ENCODE measurements at places on chromosomes 1 and 21.
A peak's percentile ranks its signal among the peaks of the same experiment; 100 is the strongest.

GRCh38 chr1:100731309-100731708, 11.8 kb downstream of the VCAM1 start:
- no peak for DNase-seq

GRCh38 chr1:4267381-4268261, 367.5 kb upstream of the C1orf174 start:
- no peak for DNase-seq

DNA sequence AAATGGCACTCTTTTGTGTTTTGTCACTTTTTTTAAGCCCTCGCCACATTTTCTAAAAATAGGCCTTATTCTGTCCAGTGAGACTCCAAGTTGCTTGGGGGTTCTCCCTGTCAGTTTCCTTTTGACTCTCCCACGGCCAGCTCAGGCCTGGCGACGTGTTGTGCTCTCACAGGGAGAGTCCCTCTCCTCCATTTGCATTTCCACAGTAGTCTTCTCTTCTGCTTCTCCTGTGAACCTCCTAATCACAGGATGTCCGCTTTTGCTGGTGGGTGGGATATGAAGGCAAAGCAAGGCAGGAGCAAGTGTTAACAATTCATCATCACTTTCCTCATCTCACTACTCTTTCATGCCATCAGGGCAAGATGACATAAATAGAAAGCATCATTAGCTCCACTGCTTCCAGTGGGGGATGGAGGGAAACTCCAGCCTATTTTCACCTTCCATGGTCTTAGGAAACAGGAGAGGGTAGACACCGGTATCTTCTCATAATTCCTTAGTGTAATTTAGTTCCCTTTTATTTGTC, 99.8 kb downstream of the INTS7 start:
- no peak for DNase-seq

GRCh38 chr1:54989473-54989872, 9.0 kb downstream of the TMEM61 start:
- DNase-seq: no peak

- no peak for DNase-seq
Observed at GRCh38 chr21:41024746-41025254, 143.2 kb upstream of the BACE2 start.

- peak; percentile 52 for DNase-seq
Observed at GRCh38 chr1:24905355-24905978, 24.6 kb downstream of the RUNX3 start.

DNA sequence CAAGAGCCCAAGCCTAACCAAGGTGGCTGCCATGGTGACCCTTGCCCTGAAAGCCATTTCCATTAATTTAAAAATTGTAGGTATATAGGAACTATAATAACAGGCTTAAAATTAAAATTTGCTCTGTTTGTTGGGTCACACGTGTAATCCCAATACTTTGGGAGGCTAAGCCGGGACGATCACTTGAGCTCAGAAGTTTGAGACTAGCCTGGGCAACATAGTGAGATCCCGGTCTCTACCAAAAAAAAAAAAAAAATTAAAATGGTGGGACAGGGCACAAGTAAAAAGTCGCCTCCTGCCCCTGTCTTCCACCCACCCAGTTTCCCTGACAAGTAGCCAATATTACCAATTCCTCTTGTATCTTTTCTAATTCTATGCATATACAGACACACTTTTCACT, 6.6 kb downstream of the CAPZA1 start:
- DNase-seq: no peak

Measured in kidney (tissue), 22 donors.